NCI-H1436 treated with DMSO at 0.1 percent for 48 hours (cell line): ENCODE measurements at places on chromosomes 4 and X.

GRCh38 chr4:85084371-85085094 lies 118.0 kb upstream of the WDFY3 start:
- peak; percentile 57 for DNase-seq

- DNase-seq = no peak
Measured at GRCh38 chrX:45850197-45850774, 649.6 kb upstream of the DIPK2B start.

DNA sequence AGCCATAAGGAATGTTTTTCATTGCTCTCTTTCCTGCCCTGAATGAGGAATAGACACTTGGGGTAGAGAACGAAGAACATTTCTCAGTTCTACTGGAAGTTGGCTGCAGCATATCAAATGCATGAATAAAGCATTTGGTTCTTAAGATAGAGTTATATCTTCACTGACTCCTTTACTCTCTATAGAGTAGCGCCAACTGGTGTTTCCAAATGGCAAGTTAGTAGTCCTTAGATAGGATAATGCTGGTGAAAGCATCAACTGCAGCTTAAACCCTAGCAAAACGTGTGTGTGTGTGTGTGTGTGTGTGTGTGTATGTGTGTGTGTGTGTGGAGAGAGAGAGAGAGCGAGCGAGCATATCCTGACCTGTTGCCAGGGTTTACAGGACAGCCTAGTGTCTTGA lies 62.2 kb upstream of the FRMPD4 start:
- no peak for DNase-seq

GRCh38 chrX:140510895-140511295 lies 6.0 kb upstream of the SOX3 start:
- no peak for DNase-seq

DNA sequence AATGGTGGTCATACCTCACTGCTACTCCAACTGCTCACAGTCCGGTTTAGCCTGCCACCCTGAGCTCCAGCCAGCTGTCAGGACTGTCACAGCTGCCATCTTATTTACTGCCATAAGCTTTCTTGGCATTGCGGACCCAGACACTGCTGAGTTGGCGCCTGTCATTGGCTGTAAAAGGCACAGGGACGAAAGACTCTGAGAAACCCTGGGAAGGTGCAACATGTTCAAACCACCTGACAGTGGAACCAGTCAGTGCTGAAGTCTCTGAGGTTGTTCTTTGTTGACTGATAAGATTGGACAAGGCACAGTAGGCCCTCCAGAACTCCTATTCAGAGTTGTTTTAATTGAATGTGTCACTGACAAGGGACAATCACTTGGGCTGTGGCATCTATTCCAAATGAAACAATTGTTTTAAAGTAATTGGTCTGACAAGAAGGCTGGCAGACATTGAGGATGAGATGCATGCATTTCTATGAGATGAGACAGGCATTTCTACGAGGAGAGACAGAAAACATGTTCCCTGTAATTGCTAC lies 927.8 kb downstream of the STPG2 start:
- DNase-seq = no peak

DNA sequence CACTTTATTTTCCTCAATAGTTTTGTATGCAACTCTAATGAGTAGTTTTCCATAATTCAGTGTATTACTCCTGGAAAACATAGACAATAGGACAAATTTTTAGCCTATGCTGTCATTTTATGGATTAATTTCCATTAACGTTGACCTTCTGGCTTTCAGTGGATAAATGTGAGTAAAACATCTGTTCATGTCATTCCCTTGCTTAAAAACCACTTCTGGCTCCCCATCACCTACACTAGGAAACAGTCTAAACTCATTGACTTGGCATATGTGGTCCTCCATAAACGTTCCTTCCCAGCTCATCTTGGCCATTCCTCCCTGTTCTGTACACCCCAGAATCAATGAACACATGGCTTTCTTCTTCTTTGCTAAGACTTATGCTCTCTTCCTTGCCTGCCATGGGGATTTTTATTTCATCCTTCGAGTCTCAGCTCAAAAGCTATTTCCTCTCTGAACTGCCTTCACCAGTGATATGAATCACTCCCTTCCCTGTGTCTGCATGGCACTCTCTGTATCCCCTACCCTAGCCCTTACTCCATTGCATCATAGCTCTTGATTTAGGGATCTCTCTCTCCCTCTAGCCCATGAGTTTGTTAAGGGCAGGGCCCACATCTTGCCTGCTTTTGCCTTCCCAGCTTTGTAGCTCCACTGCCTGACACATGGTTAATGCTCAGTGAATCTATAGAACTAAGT lies 34.8 kb downstream of the DOCK11 start:
- DNase-seq = no peak

GRCh38 chr4:53023677-53024299 lies 161.7 kb downstream of the RASL11B start:
- no peak for DNase-seq

GRCh38 chr4:6502747-6503465 lies 30.5 kb upstream of the PPP2R2C start:
- no peak for DNase-seq

DNA sequence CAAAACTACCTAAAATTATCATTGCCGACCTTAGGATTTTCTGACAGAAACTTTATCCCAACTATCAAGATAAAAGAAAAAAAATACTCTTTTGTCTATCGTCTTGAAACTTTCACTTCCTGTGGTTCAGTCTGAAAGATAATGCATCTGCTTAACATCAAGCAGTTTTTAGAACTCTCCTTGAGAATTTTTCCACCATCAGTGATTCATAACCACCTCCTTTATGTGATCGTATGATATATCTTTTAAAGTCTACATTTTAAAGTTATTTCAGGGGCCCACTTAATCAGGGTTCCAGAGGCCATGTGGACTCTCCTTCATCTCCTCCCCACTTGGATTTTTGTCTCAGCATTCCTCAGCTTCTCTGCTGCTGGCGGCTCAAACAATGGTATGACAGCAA lies 272.8 kb upstream of the TENM3 start:
- DNase-seq = no peak

GRCh38 chrX:9765737-9766097 lies at the start of gene GPR143:
TSS of gene GPR143 (minus strand) at chrX:9765847. CDS start at chrX:9765817, 30 bp downstream.
- DNase-seq = no peak

DNA sequence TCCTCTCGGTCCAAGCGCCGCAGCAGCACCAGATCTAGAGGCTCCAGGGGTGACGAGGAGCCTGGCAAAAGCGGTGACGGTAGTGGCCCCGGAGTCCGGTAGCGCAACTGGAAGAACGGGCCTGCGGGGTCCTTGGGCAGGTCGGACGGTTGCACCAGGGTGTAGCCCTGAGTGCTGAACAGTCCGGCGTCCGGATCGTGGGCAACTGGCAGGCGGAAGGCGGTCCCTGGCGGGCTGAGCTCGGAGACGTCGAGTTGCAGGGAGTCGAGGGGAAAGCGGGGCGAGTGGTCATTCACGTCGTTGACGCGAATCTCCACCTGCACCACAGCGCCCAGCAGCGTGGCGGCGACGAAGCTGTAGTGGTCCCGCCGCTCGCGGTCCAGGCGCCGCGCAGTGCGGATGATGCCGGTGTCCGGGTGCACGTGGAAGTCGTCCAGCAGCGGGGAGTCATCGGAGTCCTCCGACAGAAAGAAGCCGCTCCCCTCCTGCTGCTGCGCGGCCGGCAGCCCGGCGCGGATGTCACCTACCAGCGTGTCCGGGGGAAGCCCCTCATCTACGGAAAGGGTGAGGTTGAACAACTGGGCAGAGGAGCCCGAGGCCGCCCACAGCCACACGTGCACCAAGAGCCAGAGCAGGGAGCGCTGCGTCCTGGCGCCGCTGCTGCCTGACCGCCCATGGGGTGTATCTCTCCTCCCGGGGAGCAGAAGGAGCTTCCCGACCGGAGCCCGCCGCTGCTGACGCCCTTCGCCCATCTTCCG lies 837 bp downstream of the DCHS2 start:
- no peak for DNase-seq

- DNase-seq = no peak
Measured at GRCh38 chrX:83860846-83861245, at the start of gene CYLC1. TSS of gene CYLC1 (plus strand) at chrX:83861146. CDS start at chrX:83861183, 37 bp downstream.

DNA sequence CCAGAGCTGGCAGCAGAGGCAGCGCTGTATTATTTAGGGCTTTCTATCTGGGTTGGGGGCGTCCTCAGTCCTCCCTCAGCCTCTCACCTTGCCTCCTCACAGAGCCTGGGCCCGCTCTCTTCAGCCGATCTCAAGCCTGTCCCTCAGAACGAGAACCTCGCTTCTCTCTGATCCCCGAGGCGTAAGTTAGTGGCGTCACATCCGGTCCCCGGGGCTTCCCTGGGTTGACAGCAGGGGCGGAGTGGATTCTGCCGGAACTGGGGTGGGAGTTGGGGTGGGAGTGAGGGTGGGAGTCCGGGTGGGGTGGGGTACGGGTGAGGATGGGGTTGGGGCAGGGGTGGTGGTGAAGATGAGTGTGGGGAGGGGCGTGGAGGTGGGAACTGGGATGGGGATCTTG lies at the start of gene MAGEA10:
MAGEA10 (minus strand) TSS at position 190 of the 397 bp plus-strand sequence. CDS start 2,957 bp downstream, outside the sequence.
- DNase-seq = no peak

DNA sequence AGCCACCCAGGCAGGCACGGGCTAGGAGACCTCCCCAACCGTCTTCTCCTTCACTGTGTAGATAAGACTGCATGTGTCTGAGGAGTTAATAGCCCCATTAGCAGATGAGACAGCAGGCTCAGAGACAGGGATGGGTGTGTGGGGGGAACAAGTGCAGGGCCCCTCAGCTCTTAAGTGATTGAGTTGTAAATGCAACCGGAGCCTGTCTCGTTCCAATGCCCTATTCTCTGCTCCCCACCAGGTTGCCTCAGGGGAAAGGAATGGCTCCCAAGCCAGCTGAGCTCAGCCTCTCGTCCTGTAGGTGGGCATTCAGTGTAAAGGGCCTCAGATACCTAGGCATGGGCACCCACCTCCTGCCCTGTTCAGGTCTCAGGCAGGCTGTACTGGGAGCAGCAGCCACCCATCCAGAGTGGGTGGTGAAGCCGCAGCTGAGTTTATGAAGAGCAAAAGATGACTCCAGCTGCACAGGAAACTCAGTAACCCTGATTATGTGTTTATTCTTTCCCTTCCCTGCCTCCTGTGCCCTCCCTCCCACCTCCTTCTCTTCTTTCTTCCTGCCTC lies 87.3 kb downstream of the PJA1 start:
- no peak for DNase-seq

DNA sequence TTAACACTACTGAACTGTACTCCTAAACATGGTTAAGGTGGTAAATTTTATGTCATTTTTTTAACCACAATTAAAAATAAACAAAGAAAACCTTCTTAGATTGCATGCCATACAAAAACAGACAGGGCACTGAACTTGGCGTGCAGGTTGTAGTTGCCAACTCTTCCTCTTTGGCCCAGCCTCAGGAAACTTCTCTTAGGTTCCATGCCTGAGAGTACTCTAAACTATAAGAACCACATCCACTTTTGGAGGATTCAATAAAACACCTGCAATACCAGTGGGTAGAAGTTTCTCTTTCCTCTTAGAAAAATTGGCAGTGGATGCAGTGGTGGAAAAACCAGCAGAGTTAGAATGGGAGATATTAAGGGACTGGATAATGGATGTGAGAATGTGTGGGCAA lies 103.4 kb downstream of the LUZP4 start:
- DNase-seq = no peak

DNA sequence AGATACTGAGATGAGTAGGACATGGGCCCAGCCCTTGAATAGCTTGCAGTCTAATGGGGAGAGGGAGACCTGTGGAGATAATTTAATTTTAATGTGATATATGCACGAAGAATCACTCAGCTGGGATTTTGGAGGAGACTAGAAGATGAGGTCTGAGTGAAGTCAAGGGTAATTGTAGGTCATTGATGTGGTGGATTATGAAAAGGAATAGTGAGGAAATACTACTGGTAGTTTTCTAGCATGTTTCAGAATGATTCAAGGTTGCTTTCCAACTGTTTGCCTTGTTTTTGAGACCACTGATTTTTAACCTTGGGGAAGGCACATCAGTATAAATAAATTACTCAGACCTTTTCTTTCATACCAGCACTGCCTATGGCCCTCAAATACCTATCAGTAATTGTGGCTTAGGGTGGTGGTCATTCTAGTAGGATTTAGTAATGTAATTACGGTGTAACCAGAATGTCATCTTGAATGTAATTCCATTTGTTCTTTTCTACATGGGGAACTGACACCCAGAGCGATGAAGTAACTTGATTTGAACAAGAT lies 25.6 kb downstream of the PTTG2 start:
- no peak for DNase-seq

DNA sequence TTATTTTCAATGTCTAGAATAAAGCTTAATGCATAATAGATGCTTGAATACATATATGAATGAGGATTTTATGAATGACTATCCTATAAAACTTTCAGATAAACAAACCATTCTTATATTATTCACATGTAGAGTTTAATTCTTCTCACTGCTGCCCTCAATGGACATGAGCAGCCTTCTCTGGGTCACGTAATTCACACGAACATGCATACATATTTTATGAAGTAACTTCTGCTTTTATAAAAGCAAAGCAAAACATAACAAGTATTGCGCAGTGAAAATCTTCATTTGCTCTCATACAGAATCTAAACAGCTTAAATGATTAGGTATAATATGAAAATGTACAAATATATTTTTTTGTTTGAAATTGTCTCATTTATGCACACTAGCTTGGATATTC lies 116.7 kb downstream of the TMA16 start:
- DNase-seq = no peak

GRCh38 chr4:93645120-93645519 lies 183.4 kb upstream of the ATOH1 start:
- DNase-seq = no peak

GRCh38 chrX:16807548-16807947 lies 21.3 kb downstream of the TXLNG start:
- no peak for DNase-seq

DNA sequence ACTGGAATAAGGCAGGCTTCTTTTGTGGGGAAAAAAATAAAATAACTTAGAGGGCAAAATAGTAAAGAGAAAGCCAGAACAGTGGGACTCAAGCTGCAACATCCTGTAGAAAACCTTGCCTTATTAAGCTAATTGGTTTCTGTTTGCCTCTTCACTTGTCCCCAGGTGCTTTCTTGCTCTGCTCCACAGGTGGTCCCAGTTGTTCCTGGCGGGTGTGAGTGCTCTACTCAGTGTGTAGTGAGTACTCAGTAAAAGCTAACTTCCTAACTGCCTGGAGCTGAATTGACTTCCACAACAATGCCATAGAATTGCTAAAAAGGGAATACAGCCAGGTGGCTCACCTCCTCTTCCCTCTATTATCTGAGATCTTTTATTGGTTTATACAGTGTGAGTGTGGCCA lies 930.2 kb downstream of the C4orf33 start:
- DNase-seq = peak; percentile 98

DNA sequence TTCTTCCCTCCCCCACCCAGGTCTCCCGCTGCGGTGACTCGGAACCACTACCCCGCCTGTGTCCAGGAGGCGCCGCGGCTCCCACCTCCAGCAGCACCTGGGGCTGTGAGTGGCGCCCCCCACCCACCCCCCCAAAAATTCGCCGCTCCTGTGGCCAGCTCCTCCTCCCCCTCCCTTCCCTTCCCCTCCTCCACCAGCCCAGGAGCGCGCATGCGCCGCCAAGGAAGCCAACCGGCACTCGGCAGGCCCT lies 278 bp downstream of the CLOCK start:
- no peak for DNase-seq

- no peak for DNase-seq
Measured at GRCh38 chrX:12434493-12434892, 296.2 kb downstream of the FRMPD4 start.
